ENCODE measurements at places on chromosomes 1 and 21.

DNA sequence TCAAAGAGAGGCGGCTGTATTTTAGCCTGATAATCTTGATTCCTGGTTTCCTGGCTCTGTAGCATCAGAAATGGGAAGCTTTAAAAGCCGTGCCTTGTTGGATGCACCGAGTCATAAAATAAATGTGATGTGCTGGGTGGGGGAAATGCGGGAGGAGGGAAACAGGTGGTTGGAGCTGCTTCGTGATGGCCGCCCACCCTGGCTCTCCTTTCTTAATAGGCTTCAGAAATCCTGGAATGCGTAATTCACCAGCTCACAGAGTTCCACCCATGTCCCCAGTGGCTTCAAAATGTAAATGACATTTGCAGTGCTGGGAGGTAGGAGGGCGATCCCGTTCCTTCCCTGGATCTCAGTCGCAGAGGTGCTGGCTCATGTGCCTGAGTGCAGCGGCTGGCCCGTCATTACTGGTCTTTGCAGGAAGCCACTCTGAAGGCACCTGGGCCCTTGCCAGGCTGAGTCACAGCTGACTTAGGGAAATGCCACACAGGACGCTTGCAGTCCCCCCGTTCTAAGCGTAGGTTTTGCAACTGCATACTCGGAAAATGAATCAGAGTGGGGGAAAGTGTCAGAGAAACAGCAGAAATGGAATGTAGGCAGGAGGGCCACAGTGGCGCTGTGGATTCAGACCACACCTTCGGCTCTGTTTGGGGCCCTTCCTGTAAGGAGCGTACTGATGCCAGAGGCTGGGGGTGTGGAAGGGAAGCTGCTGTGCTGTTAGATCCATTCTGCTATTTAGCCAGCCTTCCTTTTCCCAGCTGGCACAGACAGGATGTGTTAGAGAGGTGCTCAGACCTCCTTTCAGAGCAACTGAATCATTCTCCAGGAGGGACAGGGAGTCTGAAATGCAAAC lies 37.6 kb downstream of the GALNT2 start:
- peak; percentile 99 for DNase-seq

- DNase-seq = no peak
Observed at GRCh38 chr1:112048421-112048820, 59.0 kb upstream of the KCND3 start.

DNA sequence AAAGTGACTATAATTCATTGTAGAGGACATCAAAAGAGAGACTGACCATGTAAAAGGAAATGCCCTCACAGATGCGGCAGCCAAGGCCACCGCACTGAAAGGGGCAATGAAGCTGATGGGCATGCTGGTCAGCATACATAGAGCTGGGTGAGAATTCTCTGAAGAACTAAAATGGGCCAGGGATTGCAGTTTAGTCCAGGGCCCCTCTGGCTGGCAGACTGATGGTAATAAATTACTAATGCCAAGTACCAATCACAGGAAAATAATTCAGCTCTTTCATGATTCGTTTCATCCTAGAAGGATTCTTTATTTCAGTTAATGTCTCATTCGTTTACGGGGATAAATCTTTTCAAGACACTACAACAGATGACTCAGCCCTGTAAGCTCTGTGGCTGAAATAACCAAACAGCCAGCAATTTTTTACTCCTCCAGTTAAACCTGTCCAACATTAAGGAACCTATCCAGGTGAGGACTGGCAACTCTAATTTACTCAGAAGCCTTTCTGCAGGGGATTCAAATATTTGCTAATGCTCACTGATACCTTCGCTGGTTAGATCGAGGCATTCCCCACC lies 56.9 kb upstream of the MAP1LC3C start:
- DNase-seq = no peak

- no peak for DNase-seq
Observed at GRCh38 chr21:42490720-42491119, 5.3 kb downstream of the RSPH1 start.

GRCh38 chr21:36073181-36073580 lies 3.4 kb downstream of the CBR1 start:
- DNase-seq = no peak

DNA sequence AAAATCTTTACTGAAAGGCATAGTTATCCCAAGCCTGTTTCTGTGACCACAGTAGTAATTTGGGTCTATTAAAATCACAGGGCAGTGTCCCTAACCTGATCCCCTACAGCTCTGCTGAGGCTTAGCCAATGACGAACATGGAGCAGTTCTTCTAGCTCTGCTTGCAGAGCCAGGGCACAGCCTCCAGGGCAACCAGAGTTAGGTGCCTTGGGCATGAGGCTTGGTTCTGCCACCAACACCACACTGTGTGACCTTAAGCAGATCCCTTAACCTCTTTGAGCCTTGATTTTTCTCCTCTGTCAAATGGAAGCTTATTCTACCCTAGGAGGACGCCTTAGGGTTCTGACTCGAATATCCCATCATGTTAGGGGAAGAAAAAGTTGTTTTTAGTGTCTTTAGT lies 86.7 kb upstream of the TLR5 start:
- DNase-seq = peak; percentile 3

DNA sequence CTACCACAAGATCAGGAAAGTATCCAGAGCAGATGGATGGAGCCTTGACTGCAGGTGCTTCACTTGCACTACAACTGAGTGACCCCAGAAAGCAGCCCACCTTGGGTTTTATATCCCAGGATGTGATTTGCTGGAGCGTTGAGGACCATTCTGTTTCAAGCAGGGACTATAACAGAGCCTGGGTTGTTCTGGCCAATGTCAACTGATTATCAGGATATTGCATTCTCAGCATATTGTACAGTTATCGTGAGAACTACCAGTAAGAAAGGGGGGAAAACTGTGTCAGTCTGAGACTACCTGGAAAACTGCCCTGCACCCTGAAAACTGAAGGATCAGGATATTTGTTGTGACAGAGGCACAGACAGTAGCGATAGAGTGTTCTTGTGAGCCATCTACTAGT lies 8.0 kb downstream of the ZNF669 start:
- DNase-seq = no peak

DNA sequence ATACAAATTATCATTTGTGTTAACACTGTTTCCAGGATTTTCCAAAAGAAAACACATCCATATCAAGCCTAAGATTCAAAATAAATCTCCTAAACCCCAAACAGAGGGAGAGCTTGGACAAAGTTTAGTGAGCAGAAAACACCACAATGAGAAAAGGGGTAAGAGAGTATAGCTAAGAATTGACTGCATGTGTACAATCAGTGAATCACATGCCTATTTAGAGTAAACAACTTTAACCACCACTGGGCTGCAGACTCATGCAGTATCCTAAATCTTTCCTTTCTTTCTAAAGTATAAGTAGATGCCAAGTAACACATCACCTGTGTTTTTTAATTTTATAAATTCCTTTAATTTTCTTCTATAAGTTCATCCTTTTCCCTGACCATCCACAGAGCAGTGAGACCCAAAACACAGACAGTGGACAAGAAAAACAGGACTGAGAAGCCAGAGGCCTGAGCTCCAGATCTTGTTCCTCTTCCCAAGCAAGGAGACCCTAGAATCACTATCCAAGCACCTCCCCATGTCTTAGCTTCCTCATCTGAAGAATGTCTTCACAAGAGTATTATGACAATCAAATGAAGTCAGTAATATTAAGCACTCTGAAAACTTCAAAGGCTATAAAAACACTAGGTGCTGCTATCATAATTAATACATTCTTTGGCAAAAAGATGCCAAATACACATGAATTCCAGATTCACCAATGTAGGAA lies 93.1 kb downstream of the VAV3 start:
- DNase-seq = no peak
